ENCODE measurements at places on chromosomes 16 and 17.

DNA sequence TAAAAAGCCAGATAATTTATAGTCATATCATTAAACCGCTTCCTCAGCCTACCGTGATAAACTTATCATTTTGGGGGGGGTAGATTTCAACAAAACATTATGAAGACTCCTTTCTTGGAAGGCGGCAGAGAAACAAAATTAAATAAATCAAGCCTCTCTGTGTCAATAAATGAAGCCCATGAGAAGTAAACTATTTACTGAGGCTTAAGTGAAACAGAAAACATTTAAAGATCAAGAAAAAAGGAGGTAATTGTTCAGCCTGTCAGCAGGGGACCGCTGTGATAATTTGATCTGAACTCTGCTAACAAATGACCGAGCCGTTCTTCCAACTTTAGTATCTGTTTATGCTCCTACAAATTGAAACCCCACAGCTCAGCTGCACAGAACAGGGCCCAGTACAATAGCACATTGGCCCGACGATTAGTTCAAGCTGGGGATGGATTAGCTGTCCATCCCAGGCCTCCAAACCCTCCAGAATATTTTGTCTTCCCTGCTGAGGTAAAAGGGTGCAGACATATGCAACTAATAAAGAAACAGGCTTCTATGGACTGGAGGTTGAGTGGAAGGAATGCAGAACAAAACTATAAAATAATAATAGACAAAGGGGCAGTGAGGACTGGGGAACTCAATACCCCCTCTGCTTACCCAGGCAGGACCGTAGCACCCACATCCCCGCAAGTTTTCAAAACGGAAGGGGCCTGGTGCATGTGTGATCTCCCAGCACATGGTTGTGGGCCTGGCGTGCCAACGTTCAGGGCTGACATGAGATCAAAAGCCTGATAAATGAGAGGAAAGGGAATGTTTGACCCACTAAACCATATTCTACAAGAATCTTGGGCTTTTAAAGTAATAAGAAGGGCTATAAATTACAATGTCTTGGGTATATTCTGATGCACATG, 298.1 kb upstream of the IRX5 start:
- DNase-seq = peak; percentile 46

DNA sequence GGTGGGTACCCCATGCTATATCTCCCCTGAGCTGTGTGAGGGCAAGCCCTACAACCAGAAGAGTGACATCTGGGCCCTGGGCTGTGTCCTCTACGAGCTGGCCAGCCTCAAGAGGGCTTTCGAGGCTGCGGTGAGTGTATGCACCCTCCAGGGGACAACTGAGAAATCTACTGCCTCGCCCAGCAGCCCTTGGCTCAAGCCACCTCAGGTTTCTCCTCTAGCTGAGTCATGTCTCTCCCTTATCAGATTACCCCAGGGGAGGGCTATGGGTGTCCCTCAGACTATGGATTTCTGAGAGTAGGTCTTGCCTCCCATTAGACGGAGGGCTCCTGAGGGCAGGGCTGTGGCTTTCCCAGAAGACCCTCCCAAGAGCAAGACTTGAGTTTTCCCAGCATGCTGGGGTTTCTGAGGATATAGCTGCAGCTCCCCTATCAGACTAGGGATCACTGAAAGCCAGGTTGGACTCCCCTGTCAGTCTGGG, 6.7 kb downstream of the NEK8 start:
- no peak for DNase-seq

- no peak for DNase-seq
These were observed 10.5 kb upstream of the ADAMTS18 start for GRCh38 chr16:77445324-77445723.

- DNase-seq = peak; percentile 15
These were observed 897 bp downstream of the TP53I13 start for GRCh38 chr17:29569245-29569950.

DNA sequence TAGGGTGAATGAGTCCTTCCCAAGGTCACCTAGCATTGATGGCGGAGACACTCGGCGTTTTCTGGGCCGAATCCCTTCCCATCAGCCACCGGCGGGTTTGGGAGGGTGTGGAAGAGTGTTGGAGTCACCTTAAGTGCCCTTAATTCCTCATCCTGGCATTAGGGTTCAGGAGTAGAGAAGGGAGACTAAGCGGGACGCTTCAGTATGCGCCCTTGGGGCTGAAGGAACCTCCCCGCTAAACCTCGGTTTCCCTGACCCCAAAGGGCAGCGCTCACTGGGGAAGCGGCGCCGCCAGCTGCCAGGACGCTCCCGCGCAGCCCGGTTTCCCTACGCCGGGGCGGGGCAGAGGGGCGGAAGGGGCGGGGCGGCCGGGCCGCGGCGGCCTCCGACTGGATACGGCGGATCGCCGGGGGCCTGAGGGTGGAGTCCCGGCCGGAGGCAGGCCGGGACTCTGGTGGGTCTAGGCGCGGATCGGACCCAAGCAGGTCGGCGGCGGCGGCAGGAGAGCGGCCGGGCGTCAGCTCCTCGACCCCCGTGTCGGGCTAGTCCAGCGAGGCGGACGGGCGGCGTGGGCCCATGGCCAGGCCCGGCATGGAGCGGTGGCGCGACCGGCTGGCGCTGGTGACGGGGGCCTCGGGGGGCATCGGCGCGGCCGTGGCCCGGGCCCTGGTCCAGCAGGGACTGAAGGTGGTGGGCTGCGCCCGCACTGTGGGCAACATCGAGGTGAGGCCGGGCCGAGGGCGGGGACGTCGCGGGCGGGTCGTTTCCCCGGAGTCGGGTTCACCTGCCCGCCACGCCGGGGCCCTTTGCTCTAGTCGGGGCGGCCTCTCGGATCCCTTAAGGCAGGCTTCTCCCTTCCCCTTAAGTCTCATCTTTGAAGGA, at the start of gene DHRS11:
Gene DHRS11 (plus strand): TSS at position 446 of the 882 bp plus-strand sequence. CDS start 131 bp downstream, at position 577.
- peak; percentile 95 for DNase-seq

GRCh38 chr17:80002070-80002641, 33.5 kb downstream of the TBC1D16 start:
- no peak for DNase-seq

DNA sequence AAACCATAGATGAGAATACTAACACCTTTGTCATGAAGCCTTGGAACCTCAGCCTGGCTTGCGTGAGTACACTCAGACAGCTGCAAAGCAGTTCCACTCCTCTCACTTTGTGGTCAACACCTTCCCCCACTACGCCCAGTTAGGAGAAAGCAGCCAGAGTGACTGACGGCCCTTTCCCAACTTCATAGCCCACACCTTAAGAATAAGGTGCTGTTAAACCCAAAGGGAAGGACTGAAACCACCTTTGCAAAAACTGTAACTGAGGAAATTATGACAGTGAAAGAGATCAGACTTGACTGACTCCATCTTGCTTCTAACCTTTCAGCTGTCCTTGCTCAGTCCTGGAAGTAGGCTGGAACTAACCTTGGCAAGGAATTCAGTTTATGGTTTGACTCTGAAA, 13.7 kb downstream of the N4BP1 start:
- DNase-seq = no peak

Measured in neural progenitor cell (in vitro differentiated cells).